Mammary epithelial cell (primary cell): ENCODE measurements at places on chromosomes 1 and 21. TPM values are rescaled to one million over a fixed set of nuclear protein-coding genes. Genes with fewer than 3 reads are reported as not detected.

DNAH14 gene
- total RNA-seq = 16.4 and 17.7 TPM in 2 replicates

PIGK gene
- total RNA-seq = 21.7 and 25.5 TPM in 2 replicates

OR2T1 gene
- not detected for total RNA-seq

ESRRG gene
- total RNA-seq = 0.40 TPM in 1 of 2 replicates, not detected in the other

RXFP4 gene
- total RNA-seq = not detected

SPRR5 gene
- total RNA-seq = 0.43 and 0.78 TPM in 2 replicates

DDX59 gene
- 8.7 TPM for total RNA-seq

RGS8 gene
- total RNA-seq = not detected

AKR7A3 gene
- 0.50 TPM for total RNA-seq

PDPN gene
- 33.7 TPM for total RNA-seq

ADGRB2 gene
- total RNA-seq = 0.83 TPM

ADORA1 gene
- total RNA-seq = 1.7 TPM

KCNK1 gene
- 20.6 and 35.6 TPM in 2 replicates for total RNA-seq

PLA2G5 gene
- total RNA-seq = not detected

OR2T29 gene
- not detected in 2 replicates for total RNA-seq

BLACAT1 gene
- 1.5 and 1.6 TPM in 2 replicates for total RNA-seq

PDE9A gene
- total RNA-seq = 0.17 TPM

ADAMTS4 gene
- 0.16 TPM in 1 of 2 replicates, not detected in the other for total RNA-seq

LMO4 gene
- 35.0 and 40.2 TPM in 2 replicates for total RNA-seq
